ENCODE measurements at places on chromosomes 7 and 10. TPM values are rescaled to one million over a fixed set of nuclear protein-coding genes. Genes with fewer than 3 reads are reported as not detected.
A peak's percentile ranks its signal among the peaks of the same experiment; 100 is the strongest.

GIMAP7 gene
- total RNA-seq = 9.6 TPM

DNA sequence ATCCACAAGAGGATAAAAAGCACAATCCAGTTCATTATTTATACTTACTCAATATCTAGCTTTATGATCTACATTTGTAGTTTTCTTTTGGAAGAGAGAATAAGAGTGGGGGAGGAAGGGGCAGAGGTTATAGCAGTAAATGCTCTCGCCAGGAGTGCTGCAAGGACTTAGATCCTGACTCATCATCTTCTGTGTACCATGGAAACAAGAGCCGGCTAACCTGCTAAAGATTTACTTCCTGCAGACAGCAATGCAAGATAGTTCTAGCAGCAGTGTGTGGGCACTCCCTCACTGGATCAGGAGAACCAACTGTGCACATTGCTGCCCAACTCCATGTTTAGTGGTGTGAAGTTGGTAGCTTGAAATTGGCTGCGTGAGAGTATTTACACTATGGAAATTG, 47.7 kb upstream of the TRIL start:
- no peak for DNase-seq
- H3K27me3 ChIP-seq = no peaks in the 10 kb centered on the region
- no peak overlapping the region for H3K4me3 ChIP-seq

DNA sequence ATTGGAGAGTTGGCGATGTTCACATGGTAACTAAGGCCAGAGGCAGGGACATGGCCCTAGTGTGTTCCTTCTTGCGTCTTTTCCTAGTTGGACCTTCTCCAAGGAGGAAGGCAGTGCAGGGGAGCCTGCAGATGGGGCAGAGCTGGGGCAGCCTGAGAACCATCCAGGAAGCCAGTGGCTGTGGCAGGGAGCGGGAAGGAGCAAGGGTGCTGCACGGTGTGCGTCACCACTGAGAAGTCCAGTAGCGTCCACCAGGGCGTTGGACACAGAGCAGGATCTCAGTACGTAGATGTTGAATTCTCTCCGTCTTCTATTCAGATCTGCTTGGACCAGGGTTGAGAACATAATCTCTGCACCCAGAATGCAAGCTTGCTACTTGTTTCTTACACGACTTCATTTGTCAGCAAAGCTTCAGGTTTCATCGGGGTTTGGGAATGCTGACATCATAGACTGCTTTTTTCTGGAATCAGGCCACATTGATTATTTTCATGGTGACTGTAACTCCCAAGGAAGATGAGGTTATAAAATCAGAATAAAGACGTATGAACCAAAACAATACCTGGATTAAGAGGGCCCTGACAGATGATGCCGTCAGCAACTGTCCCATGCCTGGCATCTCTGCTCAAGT, 130.3 kb downstream of the HECW1 start:
- H3K27me3 ChIP-seq = peaks cover 14% of the 10 kb centered on the region
- DNase-seq = no peak
- no peaks in the 10 kb centered on the region for H3K4me1 ChIP-seq

GRCh38 chr10:127834791-127835190, 58.0 kb downstream of the CLRN3 start:
- H3K4me1 ChIP-seq = peaks cover 7% of the 10 kb centered on the region
- peak overlapping the region; percentile 41 for H3K27ac ChIP-seq
- DNase-seq = no peak
- no peaks in the 10 kb centered on the region for H3K36me3 ChIP-seq
- no peak overlapping the region for H3K4me3 ChIP-seq

GLI3 gene
- 5.4 TPM for total RNA-seq

DNA sequence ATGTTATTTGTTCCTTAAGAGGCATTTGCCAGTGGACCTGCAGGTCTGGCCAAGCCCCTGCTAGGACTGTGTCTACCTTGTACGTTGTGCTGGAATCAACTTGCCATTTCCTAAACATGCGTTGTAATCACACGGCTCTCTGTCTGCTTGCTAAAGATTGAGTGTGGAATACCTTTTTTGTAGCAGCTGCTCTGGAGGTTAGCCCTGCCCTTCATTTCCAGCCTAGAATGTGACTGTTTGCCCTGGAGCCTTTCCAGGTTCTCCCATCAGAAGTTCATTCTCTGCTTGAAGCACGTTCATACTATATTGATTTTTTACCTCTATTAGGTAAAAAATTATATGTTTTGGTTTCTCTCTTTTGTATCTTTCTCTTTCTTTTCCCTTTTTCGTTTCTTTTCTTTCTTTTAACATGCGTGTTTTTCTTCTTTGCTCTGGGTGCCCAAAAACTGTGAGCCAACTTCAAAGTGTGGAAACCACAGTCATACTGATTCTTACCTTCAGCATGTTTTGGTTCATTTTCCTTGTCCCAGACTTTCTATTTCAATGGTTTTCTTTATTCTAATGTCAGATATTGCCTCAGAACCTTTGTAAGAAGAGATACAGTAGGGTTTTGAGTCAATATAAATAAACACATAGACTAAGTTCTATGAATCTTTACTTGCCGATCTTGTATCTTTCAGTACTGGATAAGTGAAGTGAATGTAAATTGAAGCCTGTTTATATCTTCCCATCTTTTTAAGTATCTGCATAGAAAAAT, 111.9 kb upstream of the RPA3 start:
- no peaks in the 10 kb centered on the region for H3K36me3 ChIP-seq
- no peaks in the 10 kb centered on the region for H3K27me3 ChIP-seq
- H3K27ac ChIP-seq = no peak overlapping the region
- H3K4me1 ChIP-seq = peaks cover 9% of the 10 kb centered on the region

NCF1 gene
- 1.6 TPM for total RNA-seq

XRCC2 gene
- total RNA-seq = 0.64 TPM

CFAP46 gene
- 1.5 TPM for total RNA-seq

GRCh38 chr7:142863891-142864685, 9.2 kb downstream of the EPHB6 start:
- no peak overlapping the region for H3K4me3 ChIP-seq
- H3K27ac ChIP-seq = no peak overlapping the region
- DNase-seq = no peak
- H3K27me3 ChIP-seq = no peaks in the 10 kb centered on the region
- peaks cover 6% of the 10 kb centered on the region for H3K4me1 ChIP-seq

CACUL1 gene
- 26.4 TPM for total RNA-seq

DNA sequence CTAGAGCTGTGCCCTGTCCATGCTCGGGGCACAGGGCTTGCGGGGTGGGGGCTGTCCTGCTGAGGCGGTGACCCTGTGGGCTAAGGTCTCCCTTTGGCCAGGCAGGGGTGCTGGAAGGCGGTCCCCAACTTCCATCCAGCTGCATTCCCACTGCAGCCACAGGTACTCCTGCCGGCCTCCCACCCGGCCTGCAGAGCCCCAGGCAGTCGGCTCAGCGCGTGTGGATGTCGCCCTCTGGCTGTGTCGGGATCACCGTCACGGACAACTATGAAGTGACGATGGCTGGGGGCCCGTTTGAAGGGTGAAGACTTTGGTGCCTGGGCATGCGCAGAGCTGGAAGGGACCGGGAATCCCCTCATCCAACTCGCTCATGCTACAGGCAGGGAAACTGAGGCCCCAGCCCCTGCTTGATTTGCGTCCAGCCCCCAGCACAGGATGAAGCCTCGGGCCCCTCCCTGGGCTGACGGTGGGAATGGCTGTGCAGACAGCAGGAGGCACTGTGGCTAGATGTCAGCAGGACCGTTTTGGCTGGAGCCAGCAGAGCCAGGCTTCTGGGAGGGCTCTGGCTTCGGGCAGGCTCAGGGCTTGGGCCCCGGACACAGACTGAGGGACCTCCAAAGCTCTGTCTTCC, 2.3 kb upstream of the TMEM184A start:
- H3K4me3 ChIP-seq = no peak overlapping the region
- H3K27ac ChIP-seq = no peak overlapping the region
- H3K36me3 ChIP-seq = no peaks in the 10 kb centered on the region
- DNase-seq = no peak
- H3K27me3 ChIP-seq = no peaks in the 10 kb centered on the region
- H3K4me1 ChIP-seq = peaks cover 9% of the 10 kb centered on the region

ZNF33A gene
- 19.8 TPM for total RNA-seq

DNA sequence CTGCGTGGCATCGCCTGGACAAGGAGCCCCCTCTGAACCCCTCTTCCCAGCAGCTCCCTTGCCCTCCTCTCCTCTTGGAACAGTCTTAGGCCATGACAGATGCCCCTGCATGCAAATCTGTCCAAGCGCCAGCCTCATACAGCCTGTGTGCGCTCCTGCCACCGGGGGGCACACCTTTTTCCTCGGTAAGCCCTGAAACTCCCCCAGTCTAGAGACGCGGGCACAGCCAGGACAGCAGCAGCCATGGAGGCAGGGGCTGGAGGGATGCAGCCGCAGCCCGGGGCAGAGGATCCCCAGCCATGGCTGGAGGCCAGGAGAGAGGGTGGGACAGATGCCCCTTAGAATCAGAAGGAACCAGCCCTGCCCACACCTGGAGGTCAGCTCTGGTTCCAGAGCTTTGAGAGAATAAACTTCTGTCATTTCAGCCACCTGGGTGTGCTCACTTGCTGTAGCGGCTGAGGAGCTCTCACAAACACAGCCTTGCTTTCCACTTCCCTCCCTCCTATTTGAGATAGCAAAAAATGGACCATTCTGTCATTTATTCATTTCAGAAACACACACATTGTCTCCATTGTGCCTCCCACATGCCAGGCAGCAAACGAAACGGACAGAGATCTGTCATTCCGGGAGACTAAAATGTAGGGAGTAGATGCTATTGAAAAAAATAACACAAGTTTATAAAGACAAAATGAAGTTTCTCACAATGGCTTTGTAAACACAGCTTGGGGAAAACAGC, 241.5 kb downstream of the WDR37 start:
- DNase-seq = no peak
- H3K27me3 ChIP-seq = peaks cover 58% of the 10 kb centered on the region
- no peaks in the 10 kb centered on the region for H3K4me1 ChIP-seq
- no peaks in the 10 kb centered on the region for H3K36me3 ChIP-seq

DNA sequence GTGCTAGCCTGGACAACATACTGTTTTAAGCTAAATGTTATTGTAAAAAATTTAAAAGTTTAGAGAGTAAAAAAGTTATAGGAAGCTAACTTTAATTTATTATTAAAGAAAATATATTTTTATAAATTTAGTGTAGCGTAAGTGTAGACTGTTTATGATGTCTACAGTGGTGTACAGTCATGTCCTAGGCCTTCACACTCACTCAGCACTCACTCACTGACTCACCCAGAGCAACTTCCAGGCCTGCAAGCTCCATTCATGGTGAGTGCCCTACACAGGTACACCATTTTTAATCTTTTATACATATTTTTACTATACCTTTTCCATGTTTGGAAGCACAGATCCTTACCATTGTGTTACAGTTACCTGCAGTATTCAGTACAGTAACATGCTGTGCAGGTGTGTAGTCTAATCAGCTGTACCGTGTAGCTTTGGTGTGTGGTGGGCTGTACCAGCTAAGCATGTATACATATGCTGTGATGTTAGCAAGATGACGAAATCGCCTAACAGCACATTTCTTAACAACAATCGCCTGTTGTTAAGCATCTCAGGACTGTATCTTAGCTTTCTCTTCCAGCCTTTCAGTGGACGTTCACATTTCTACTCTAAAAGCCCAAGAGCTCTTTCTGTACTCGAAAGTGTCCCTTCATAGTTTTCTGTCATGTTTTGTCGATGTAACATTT, 12.5 kb downstream of the RNF32 start:
- no peak for DNase-seq
- H3K4me1 ChIP-seq = no peaks in the 10 kb centered on the region
- peaks cover 72% of the 10 kb centered on the region for H3K27me3 ChIP-seq
- no peaks in the 10 kb centered on the region for H3K36me3 ChIP-seq

DNA sequence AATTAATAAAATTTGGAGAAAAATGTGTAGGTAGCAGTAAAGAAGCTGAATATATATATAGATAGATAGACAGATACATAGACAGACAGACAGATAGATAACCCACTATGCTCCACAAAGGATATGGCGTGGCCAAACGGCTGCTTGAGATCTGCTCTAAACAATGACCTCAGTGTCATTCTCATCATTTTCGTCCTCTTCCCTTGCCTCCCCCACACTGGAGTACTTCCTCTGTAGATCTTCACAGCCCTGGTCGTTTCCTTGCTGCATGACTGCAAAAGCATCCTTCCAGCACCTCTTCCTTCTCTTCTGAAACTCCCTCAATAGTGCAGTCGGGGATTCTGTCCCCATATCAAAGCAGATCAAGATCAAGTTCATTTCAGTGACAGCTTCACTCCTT, 35.6 kb upstream of the ATP6V0A4 start:
- H3K4me1 ChIP-seq = no peaks in the 10 kb centered on the region
- DNase-seq = no peak
- peaks cover 3% of the 10 kb centered on the region for H3K27me3 ChIP-seq

DNA sequence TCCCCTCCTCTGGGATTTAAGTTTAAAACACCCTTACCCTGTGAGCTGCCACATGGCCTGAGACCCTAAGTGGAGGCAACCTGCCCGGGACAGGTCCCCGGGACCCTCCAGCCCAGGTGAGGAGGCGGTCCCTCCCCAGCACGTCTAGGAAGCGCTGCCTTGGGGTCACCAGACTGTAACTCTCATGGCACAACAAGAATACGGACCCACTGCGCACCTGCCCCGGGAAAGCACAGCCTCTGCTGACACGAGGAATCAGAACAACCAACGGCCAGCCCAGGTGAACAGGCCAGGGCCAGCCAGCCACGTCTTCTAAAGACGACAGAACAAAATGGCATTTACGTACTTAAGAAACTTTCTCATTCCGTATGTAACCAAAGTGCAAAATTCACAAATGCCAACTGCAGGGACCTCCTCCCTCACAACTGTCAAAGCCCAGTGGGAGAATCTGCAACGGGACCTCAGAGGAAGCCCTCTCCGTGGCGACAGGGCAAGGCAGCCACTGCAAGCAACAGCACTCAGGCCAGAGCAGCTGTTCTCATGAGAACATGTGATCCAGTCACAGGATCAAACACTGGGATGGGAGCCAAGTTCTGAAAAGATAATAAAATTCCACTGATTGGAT, 208.4 kb downstream of the DIP2C start:
- H3K27me3 ChIP-seq = no peaks in the 10 kb centered on the region
- no peak for DNase-seq
- peaks cover 8% of the 10 kb centered on the region for H3K4me1 ChIP-seq
- no peak overlapping the region for H3K27ac ChIP-seq
- H3K4me3 ChIP-seq = no peak overlapping the region
- H3K36me3 ChIP-seq = no peaks in the 10 kb centered on the region

SH3PXD2A gene
- 37.2 TPM for total RNA-seq

Measured in heart right ventricle (tissue), 16 donors.